ENCODE measurements at places on chromosomes 2 and 18.

GRCh38 chr2:76050196-76050595 is 339.5 kb upstream of the GCFC2 start:
- DNase-seq: no peak

GRCh38 chr2:70553334-70553583 is 367 bp downstream of the TGFA start:
- DNase-seq: no peak

DNA sequence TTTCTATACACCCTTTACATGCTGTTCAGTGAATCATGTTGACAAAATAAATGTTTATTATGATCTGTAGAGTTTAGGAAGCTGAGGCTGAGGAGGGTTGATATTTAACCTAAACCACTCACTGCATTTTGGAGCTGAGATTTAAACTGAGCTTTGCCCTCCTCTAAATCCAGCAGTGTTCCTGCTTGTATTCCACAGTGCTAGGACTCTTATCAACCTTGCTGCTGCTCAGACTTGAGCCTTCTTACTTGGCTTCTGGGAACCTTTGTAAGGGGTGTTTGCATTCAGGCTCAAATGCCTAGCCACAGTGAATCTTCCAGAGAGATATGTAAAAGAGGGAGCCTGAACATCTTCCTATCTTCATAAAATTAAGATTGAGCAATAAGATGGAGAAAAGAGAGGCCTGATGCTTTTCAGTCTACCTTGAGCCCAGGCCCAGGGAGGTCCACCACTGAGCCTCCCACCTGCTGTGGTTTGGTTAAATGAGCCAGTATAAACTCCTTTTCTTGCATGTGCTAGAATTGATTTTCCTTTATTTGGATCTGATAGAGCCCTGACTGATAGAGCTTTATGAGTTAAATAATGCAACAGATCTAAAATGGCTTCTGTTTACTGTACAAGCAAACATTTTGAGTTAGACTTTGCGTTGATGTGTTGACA is 149.7 kb downstream of the GULP1 start:
- no peak for DNase-seq

GRCh38 chr2:10336283-10336682 is 33.6 kb downstream of the HPCAL1 start:
- no peak for DNase-seq

GRCh38 chr2:103960951-103961350 is 893.0 kb upstream of the POU3F3 start:
- no peak for DNase-seq

DNA sequence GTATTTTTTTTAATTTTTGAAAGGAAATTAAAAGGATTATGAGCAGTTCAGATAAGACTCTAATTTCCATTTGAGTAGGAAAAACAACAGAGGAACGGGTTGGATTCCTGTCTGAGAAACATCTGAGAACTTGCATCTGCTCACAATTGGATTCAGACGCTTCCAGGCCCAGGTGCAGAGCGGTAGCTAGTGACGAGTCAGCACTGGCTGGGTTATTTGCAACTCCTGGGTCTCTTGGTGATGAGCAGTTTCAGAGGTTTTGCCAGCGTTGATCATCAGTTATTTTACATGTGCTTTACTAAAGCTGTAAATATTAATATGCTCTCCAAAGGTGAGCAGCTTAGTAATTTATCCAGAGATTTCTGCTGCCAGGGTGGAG is 39.1 kb upstream of the B3GNT7 start:
- DNase-seq: no peak

DNA sequence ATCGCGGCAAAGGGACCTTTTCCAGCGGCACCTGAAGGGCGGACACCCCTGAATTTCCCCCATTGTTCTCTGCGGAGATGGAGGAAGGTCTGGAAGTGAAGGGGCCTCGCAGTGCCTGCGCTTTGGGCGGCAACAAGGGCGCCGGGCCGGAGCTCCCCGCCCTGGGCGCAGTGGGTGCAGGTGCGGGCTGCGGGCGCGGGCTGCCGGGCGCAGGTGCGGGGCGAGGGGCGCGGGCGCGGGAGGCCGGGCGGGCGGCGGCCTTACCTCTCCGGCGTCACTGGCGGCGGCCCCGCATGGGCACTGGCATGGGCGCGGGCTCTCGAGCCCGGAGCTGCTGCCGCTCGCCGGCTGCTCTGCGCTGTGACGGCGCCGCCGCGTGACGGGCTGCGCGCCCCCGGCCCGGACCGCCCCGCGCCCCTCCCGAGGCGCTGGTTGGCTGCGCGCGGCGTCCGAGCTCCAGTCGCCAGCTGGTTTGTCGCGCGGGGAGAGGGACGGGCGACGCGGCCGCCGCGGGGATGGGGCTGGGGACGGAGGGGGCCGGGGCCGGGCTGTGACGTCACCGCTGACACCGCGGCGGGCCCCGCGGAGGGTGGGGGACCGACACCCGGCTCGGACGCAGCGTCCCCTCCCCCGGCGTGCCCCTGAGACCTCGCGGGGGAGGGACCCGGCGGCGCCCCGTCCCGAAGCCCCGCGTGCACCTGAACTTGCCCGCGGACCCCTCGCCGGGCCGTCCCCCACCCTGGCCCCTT is at the start of gene KIF1A:
Gene KIF1A, minus strand, starts transcription at position 362 of the 749 bp plus-strand sequence. CDS start 22,467 bp downstream, outside the sequence.
- DNase-seq: peak; percentile 7

- no peak for DNase-seq
These were observed 30.5 kb downstream of the B3GNT7 start for GRCh38 chr2:231425811-231426703.

DNA sequence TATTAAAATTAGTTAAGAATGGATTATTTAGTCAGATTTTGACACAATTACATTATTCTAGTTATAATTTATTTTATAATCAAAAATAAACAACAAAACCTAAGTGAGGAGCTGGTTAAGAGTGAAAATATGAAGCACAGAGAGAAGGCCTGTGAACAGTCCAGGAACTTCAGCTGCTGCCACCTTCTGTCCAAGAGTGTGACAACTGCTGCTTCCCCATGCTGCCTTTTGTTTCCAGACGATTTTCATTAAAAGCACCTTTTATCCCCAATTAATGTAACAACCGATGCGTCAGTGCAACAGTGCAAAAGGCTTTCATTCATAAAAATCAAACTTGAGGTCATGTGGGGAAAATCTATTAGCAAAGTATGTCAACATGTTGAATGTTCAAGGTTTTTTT is 363.6 kb downstream of the CTNNA2 start:
- DNase-seq: no peak
